ENCODE measurements at places on chromosomes 11 and 22. TPM values are rescaled to one million over a fixed set of nuclear protein-coding genes. Genes with fewer than 3 reads are reported as not detected.

The TPBGL gene
- total RNA-seq, result 0.16 TPM

The MPPED2 gene
- 10.8 TPM for total RNA-seq

DNA sequence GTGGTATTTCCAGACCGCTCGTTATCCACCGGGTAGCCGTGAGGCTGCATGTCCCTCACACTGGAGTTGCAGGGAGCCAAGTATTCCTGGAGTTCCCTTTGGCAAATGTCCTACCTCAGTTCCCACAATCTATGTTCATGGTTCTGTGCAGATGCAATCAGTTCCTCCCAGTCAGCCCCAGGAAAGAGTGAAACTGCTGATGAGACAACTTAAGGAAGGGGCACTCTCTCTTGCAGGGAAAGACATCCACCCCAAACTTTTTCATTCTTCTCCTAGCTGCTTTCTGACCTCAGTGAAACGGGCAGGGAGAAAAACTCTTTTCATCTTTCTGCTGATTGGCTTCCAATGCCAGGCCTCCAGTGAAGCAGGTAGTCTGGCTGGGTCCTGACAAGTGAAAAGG lies 205.1 kb upstream of the TMEM45B start:
- no peak overlapping the region for H3K27ac ChIP-seq
- peaks cover 18% of the 10 kb centered on the region for H3K27me3 ChIP-seq
- no peak overlapping the region for H3K4me3 ChIP-seq
- no peak for DNase-seq
- no peaks in the 10 kb centered on the region for H3K4me1 ChIP-seq

- H3K4me3 ChIP-seq, result no peak overlapping the region
- H3K27me3 ChIP-seq, result peaks cover 70% of the 10 kb centered on the region
- no peak for DNase-seq
- no peaks in the 10 kb centered on the region for H3K4me1 ChIP-seq
These were observed 28.3 kb downstream of the MOV10L1 start for GRCh38 chr22:50118129-50118528.

DNA sequence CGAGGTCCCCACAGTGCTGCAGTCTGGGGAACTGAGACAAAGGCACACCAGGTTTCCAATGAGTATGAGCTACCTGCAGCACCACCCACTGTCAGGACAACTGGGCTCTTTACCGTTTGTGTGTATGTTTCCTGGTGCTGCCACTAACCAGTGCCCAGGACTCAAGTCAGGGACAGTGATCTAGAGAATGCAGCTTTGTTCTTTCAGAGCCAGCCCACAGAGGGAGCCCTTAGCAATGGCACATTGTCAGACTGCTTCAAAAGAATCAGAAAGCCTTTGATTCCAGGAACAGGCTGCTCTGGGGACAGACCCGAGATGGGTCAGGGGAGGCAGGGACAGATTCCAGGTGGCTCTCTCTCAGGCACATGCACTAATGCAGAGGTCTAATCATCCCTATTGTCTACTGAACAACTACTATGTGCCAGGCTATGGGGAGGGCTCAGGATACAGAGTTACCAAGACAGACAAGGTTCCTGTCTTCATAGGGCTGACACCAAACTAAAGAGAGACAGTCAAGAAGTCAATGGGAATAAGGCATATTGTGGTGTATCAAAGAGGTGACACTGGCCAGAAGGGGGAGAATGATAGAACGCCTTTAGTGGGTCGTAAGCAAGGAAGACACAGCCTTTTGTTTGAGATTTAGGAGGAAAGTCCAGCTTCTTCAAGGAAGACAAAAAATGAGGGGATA lies 103.7 kb downstream of the VPREB1 start:
- no peak overlapping the region for H3K4me3 ChIP-seq
- peaks cover 84% of the 10 kb centered on the region for H3K27me3 ChIP-seq

- no peaks in the 10 kb centered on the region for H3K36me3 ChIP-seq
- peak; percentile 59 for DNase-seq
- H3K4me3 ChIP-seq, result peak overlapping the region; percentile 49
- H3K27me3 ChIP-seq, result no peaks in the 10 kb centered on the region
- peak overlapping the region; percentile 78 for H3K27ac ChIP-seq
These were observed 47.1 kb upstream of the SYT13 start for GRCh38 chr11:45333001-45333971.

DNA sequence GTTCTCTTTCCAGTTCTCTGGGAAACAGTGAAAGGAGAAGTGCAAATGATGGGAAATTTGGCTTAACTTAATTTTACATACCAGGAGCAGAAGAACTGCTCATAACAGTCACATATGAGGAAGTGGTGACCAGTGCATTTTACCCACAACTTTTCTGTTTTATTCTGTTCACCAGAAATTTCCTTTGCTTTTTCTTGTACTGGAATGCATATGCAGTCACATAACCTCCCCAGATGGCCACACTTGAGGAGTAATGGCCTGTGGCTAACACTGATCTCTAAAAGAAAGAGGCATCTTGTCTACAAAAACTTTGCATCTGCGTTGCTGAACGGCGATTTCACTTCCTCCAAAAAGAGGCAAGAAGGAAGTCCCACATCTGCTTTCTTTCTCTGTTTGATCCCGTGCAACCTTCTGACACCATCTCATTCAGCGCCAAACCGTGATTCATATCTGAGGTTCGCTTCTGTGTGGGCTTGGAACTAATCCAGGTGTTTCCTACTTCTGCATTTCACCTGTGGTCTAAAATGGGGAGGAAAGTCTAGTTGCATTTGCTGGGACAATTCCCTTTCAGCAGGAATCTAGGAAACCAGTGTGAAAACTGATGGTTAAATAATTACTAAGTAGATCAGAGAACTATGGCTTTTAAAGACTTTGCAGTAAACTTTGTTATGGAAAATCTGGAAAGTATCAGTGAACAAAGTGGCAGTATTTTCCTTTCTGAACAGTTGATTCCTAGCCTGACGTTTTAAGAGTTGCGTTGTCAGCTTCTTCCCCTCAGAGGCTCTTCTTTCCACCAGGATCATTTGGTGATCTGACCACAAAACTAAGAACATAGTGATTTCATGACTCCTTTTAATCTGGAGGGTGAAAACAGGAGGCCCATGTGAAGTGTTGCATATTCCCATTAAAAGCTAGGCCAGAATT lies 4.2 kb upstream of the MPEG1 start:
- H3K36me3 ChIP-seq, result no peaks in the 10 kb centered on the region
- no peak overlapping the region for H3K4me3 ChIP-seq
- peaks cover 9% of the 10 kb centered on the region for H3K4me1 ChIP-seq
- DNase-seq, result no peak
- H3K27ac ChIP-seq, result peak overlapping the region; percentile 56

The DRAP1 gene
- 94.7 TPM for total RNA-seq

The SLC22A9 gene
- total RNA-seq, result not detected

DNA sequence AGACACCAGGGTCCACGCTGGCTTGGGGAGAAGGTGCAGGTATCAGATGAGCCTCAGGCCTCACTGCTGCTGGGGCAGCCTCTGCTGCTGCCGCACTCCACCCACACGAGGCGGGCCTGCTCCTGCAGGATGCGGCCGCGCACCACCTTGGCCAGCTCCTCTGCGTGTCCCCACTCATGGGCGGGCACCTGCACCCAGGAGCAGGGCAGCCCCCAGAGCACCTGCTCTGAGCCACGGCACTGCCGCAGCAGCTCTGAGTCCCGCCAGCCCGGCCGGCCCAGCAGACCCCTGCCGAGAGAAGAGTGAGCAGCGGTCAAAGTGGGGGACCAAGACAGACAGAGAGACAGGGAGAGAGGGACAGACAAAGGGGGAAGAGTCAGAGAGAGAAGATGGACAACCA lies 4.9 kb upstream of the MFNG start:
- H3K27ac ChIP-seq, result no peak overlapping the region
- DNase-seq, result no peak
- peaks cover 16% of the 10 kb centered on the region for H3K4me1 ChIP-seq

- DNase-seq, result no peak
- H3K4me3 ChIP-seq, result no peak overlapping the region
- H3K4me1 ChIP-seq, result peaks cover 20% of the 10 kb centered on the region
- peak overlapping the region; percentile 36 for H3K27ac ChIP-seq
- no peaks in the 10 kb centered on the region for H3K27me3 ChIP-seq
- H3K36me3 ChIP-seq, result no peaks in the 10 kb centered on the region
These were observed 274.0 kb downstream of the SOX6 start for GRCh38 chr11:16082095-16083055.

- no peak overlapping the region for H3K4me3 ChIP-seq
- no peak for DNase-seq
- peaks cover 10% of the 10 kb centered on the region for H3K27me3 ChIP-seq
- no peaks in the 10 kb centered on the region for H3K36me3 ChIP-seq
- no peak overlapping the region for H3K27ac ChIP-seq
- no peaks in the 10 kb centered on the region for H3K4me1 ChIP-seq
These were observed 115.6 kb downstream of the FANCF start for GRCh38 chr11:22510010-22510409.

DNA sequence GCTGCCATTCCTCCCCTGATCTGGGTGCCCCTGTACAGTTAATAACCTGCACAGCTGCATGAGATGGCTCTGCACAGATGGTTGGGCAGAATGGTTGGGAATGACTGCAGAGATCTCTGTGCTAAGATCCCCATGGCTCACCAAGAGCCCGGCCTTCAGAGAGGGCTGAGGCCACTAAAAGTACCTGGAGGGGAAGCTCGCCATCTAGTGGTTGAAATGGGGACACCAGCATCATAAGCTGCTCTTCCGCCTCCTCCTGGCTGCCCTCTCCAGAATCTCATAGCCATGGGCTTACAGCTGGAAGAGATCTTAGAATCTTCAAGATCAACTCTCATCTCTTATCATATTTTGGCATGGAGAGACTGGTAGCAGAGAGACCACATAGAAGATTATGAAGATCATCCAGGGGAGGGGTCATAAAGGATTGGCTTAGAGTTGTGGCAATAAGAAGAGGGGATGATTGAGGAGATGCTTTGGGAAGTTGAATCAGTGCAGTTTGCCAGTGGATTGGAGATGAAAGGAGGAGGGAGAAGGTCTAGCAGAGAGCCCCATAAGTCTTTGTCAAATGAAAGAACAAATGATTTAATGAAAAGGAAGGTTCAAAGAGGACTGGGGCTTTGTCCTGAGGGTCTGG lies 22.0 kb upstream of the TLCD5 start:
- peaks cover 32% of the 10 kb centered on the region for H3K27me3 ChIP-seq
- DNase-seq, result peak; percentile 51
- no peaks in the 10 kb centered on the region for H3K36me3 ChIP-seq
- no peak overlapping the region for H3K27ac ChIP-seq
- H3K4me3 ChIP-seq, result no peak overlapping the region
- peaks cover 6% of the 10 kb centered on the region for H3K4me1 ChIP-seq

- peaks cover 43% of the 10 kb centered on the region for H3K27me3 ChIP-seq
- H3K27ac ChIP-seq, result no peak overlapping the region
- no peaks in the 10 kb centered on the region for H3K36me3 ChIP-seq
These were observed 64.3 kb upstream of the IGLL5 start for GRCh38 chr22:22823131-22823810.

GRCh38 chr22:20396639-20397038 lies 2.7 kb downstream of the ZNF74 start:
- no peak overlapping the region for H3K4me3 ChIP-seq
- H3K4me1 ChIP-seq, result peaks cover 34% of the 10 kb centered on the region
- peaks cover 6% of the 10 kb centered on the region for H3K36me3 ChIP-seq
- no peak overlapping the region for H3K27ac ChIP-seq

GRCh38 chr22:20948989-20949388 lies 18.1 kb upstream of the AIFM3 start:
- no peak overlapping the region for H3K4me3 ChIP-seq
- H3K4me1 ChIP-seq, result peaks cover 33% of the 10 kb centered on the region
- DNase-seq, result no peak
- no peak overlapping the region for H3K27ac ChIP-seq
- H3K27me3 ChIP-seq, result no peaks in the 10 kb centered on the region

DNA sequence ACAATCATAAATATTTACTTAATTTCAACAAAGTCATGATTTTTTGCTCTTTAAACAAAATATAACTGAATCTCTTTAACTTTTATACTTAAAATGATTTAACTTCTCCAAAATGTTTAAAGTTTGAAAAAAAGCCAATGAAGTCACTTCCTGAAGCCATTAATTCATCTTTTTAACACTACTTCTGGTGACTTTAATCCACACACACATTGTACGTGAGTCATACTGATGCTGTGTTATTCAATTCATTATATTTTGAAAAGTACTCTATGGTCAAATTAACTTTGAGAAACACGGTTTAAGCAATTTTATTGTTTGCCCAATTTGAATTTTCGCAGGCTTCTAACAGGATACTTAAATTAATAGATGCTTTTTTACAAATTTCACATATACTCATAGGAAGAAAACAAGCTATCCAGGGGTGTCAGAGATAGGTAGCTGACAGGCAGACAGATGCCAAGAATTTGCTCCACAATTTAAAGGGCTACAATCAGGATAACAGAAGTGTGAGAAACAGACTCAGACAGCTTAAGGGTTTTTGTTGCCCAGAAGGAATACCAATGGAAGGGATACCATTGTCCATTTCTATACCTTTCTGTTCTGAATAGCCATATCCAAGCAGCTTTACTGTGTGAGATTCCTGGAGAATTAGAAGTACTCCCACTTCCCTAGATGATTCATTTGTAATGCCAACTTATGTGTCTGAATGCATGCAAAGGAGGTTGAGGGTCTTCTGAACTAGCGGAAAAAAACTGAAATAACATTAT lies 118.4 kb downstream of the RBFOX2 start:
- no peaks in the 10 kb centered on the region for H3K36me3 ChIP-seq
- no peak for DNase-seq
- peaks cover 81% of the 10 kb centered on the region for H3K4me1 ChIP-seq
- H3K27me3 ChIP-seq, result no peaks in the 10 kb centered on the region
- H3K27ac ChIP-seq, result peak overlapping the region; percentile 87

The SEC14L6 gene
- total RNA-seq, result not detected

- DNase-seq, result no peak
- no peak overlapping the region for H3K27ac ChIP-seq
- peaks cover 22% of the 10 kb centered on the region for H3K4me1 ChIP-seq
- H3K36me3 ChIP-seq, result peaks cover 100% of the 10 kb centered on the region
- no peak overlapping the region for H3K4me3 ChIP-seq
These were observed 22.3 kb upstream of the TESMIN start for GRCh38 chr11:68773521-68774193.

GRCh38 chr22:44438481-44439131 lies 59.4 kb downstream of the RTL6 start:
- no peak overlapping the region for H3K4me3 ChIP-seq
- H3K4me1 ChIP-seq, result peaks cover 8% of the 10 kb centered on the region
- no peak for DNase-seq

DNA sequence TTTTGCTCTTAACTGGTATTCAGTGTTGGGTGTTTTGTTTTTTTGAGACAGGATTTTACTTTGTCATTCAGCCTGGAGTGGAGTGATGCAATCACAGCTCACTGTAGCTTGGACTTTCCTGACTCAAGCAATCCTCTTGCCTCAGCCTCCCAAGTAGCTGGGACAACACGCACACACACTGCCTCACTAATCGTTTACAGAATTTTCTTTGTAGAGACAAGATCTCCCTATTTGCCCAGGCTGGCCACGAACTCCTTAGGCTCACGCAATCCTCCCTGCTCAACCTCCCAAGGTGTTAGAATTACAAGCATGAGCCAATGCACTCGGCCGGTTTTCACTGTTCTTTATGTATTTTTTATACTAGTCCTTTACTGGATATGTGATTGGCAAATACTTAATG lies 51.0 kb upstream of the IGLL5 start:
- no peaks in the 10 kb centered on the region for H3K36me3 ChIP-seq
- peaks cover 74% of the 10 kb centered on the region for H3K27me3 ChIP-seq
- DNase-seq, result no peak
- no peak overlapping the region for H3K27ac ChIP-seq
- H3K4me3 ChIP-seq, result no peak overlapping the region

The SYNGR1 gene
- total RNA-seq, result 37.7 TPM

- H3K4me1 ChIP-seq, result peaks cover 52% of the 10 kb centered on the region
These were observed 737 bp upstream of the STIP1 start for GRCh38 chr11:64185175-64185692.

- H3K4me1 ChIP-seq, result peaks cover 13% of the 10 kb centered on the region
- no peaks in the 10 kb centered on the region for H3K27me3 ChIP-seq
- no peak overlapping the region for H3K27ac ChIP-seq
- DNase-seq, result no peak
- H3K4me3 ChIP-seq, result no peak overlapping the region
- no peaks in the 10 kb centered on the region for H3K36me3 ChIP-seq
These were observed 341.7 kb upstream of the CADM1 start for GRCh38 chr11:115845872-115846271.

The PGA4 gene
- 1.3 TPM for total RNA-seq

Data from left ventricle myocardium inferior (tissue), 1 donor.